Activated naive CD8-positive, alpha-beta T cell treated with anti-CD3 and anti-CD28 coated beads for 36 hours (primary cell): ENCODE measurements at places on chromosomes 2 and 18.

DNA sequence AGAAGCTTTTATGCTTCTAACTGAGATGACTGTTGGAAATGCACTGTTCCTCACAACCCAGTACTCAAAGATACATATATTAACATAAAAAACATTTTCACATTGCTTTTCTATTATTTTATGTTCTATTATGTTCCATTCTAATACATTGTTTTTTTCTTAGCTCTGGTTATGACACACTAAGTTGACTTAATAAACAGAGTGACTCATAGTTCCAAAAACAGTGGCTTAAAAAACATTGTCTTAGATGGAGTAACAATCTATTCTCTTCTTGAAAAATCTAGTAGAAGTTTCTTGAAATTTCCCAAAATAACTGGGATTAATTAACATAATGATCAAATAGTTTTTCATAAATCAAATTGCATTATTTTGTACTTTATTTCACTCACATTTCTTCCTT, 328.2 kb upstream of the LRATD1 start:
- no peak for DNase-seq

- DNase-seq: no peak
These were observed 14.8 kb upstream of the ADAM17 start for GRCh38 chr2:9570182-9571060.

GRCh38 chr2:101251844-101252407, 760 bp upstream of the CNOT11 start:
- DNase-seq: peak; percentile 18

GRCh38 chr2:12762976-12763375, 46.2 kb downstream of the TRIB2 start:
- no peak for DNase-seq

GRCh38 chr2:237072067-237072931, 13.4 kb upstream of the COPS8 start:
- DNase-seq: peak; percentile 49

GRCh38 chr2:55049043-55049820, 1.0 kb downstream of the RTN4 start:
- peak; percentile 76 for DNase-seq

- no peak for DNase-seq
These were observed 36.8 kb downstream of the TRIP12 start for GRCh38 chr2:229884775-229885699.

DNA sequence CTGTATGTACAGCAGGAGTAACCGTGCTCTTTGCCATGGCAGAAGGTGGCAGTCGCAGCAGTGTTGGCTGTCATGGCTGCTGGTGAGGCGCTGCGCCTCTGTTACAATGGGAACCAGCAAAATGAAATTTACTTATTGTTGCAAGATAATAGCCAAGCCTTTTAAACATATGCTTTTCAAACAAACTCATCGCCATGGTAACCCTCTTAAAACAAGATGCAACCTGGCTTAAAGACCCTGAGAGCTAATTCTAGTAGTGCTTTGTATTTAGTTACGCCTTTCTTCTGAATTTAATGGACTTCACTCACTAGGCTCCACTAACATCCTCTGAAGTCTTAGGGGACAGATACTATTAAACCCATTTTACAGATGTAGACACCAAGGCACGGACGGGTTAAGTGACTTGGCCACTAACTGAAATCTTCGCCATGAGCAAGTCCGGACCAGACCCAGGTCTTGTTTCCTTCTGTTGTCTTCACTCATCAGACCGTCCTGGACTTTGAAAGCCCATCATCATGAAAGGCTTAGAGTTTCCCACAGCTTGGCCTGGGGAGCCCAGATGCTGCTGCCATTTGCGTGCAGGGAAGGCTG, 111.6 kb upstream of the ODC1 start:
- DNase-seq: no peak

- DNase-seq: peak; percentile 52
These were observed 2.5 kb upstream of the CNDP2 start for GRCh38 chr18:74493689-74494088.
